ENCODE measurements at places on chromosomes 7 and 10. TPM values are rescaled to one million over a fixed set of nuclear protein-coding genes. Genes with fewer than 3 reads are reported as not detected.

Gene CPXM2
- 9.2 TPM for total RNA-seq

Gene C10orf71
- not detected for total RNA-seq

Gene SYT15B
- not detected for total RNA-seq

Gene TSPAN13
- total RNA-seq: 24.6 TPM

Gene PRKAG2
- total RNA-seq: 22.0 TPM

Gene LRIT1
- total RNA-seq: not detected

Gene PTTG1IP2
- total RNA-seq: not detected

Gene GNAT3
- total RNA-seq: not detected

Gene AKR1C4
- not detected for total RNA-seq

Gene GPR85
- 0.92 TPM for total RNA-seq

Gene ST8SIA6
- total RNA-seq: 0.79 TPM

Gene DBF4
- 23.7 TPM for total RNA-seq

Gene MMS19
- 70.7 TPM for total RNA-seq

Gene ACHE
- total RNA-seq: 0.81 TPM

Gene GJD4
- not detected for total RNA-seq

Gene GNAI1
- total RNA-seq: 10.0 TPM

Gene SUV39H2
- total RNA-seq: 37.7 TPM

Gene TBXAS1
- 8.1 TPM for total RNA-seq

Gene SCIN
- total RNA-seq: 0.18 TPM

Gene TAS2R41
- total RNA-seq: not detected

Gene PRSS1
- total RNA-seq: not detected

Gene ABCB1
- total RNA-seq: 5.1 TPM

Gene INHBA
- total RNA-seq: 2.4 TPM

Gene RASA4B
- total RNA-seq: 1.5 TPM

Gene OR6B1
- not detected for total RNA-seq

Gene PRLHR
- total RNA-seq: not detected

Gene ZDHHC4
- total RNA-seq: 40.5 TPM

Gene GRM3
- not detected for total RNA-seq

Gene KIF5B
- total RNA-seq: 145 TPM

Gene ODAD2
- total RNA-seq: 0.32 TPM

Gene GIMAP8
- total RNA-seq: 104 TPM

Gene ARL4A
- 44.6 TPM for total RNA-seq

Gene IFIT2
- total RNA-seq: 2.2 TPM

Gene PHKG1
- 0.59 TPM for total RNA-seq

Gene AQP1
- 6.4 TPM for total RNA-seq

Gene VWDE
- total RNA-seq: 0.07 TPM

Gene BMPER
- total RNA-seq: 0.46 TPM

Measured in pulmonary artery endothelial cell (primary cell).